ENCODE measurements at places on chromosomes 3 and 15.

DNA sequence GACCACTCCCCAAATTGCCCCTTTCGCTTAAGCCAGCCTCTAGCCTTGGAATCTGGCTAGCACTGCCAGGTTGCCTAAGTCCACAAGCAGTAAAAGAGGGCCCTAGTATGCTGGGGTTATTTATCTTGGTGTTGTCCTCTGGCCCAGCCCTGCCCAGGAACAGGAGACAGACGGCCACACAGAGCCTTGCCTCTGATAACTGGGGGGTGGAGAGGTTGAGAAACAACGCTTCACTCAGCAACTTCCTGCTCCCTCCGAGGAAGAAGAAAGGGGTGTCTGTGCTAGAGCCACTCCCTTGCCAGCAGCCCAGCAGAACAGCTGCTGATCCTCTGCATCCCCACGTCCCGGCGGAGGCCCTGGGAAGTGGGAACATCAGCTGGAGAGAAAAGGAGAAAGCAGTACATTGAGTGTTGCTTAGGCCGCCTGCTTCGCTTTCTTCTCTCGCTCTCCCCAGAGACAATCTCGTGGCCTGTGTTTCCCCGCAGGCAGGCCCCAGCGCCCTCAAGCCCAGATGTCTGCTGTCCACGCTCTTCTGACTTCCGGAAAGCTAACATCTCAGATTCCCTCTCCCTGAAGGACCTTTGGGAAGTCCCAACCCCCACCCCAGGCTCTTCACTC lies 22.6 kb upstream of the C3orf70 start:
- no peaks in the 10 kb centered on the region for H3K27me3 ChIP-seq
- H3K27ac ChIP-seq = peak overlapping the region; percentile 91
- H3K4me1 ChIP-seq = peaks cover 16% of the 10 kb centered on the region
- DNase-seq = peak; percentile 73

DNA sequence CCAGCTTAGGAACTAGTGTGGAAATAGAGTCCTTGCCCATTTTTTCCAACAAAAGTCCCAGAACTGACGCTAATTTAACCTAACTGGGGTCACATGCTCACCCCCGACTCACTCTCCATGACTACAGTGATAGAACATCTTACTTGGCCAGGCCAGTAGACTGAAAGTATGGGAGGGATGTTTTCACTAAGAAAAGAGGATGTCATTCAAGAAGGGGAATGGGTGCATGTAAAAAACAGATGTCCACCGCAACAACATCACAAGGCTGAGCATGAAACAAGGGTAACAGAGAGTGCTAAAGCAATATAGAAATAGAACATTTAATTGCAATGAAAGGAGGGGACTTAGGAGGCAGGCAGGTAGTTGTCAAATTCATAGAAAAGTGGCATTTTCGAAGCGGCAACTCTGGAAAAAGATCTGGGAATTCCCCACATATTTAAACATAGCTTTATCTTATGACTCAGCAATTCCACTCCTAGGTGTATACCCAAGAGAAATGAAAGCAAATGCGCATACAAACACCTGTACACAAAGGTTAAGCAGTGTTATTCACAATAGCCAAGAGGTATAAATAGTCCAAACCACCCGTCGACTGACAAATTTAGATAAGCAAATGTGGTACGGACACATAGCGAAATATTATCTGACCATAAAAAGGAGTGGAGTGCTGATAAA lies 41.1 kb upstream of the UBE2E2 start:
- DNase-seq = no peak
- no peaks in the 10 kb centered on the region for H3K36me3 ChIP-seq
- H3K4me1 ChIP-seq = no peaks in the 10 kb centered on the region
- H3K27me3 ChIP-seq = no peaks in the 10 kb centered on the region
- no peak overlapping the region for H3K4me3 ChIP-seq

- H3K36me3 ChIP-seq = no peaks in the 10 kb centered on the region
- DNase-seq = no peak
- H3K4me3 ChIP-seq = no peak overlapping the region
- H3K27ac ChIP-seq = no peak overlapping the region
- H3K4me1 ChIP-seq = peaks cover 3% of the 10 kb centered on the region
- H3K27me3 ChIP-seq = no peaks in the 10 kb centered on the region
These were observed 152.5 kb downstream of the MEX3B start for GRCh38 chr15:81893182-81893835.

GRCh38 chr3:194879126-194879877 lies 193.6 kb downstream of the FAM43A start:
- peaks cover 20% of the 10 kb centered on the region for H3K4me1 ChIP-seq
- no peak for DNase-seq
- H3K4me3 ChIP-seq = no peak overlapping the region
- no peaks in the 10 kb centered on the region for H3K27me3 ChIP-seq

DNA sequence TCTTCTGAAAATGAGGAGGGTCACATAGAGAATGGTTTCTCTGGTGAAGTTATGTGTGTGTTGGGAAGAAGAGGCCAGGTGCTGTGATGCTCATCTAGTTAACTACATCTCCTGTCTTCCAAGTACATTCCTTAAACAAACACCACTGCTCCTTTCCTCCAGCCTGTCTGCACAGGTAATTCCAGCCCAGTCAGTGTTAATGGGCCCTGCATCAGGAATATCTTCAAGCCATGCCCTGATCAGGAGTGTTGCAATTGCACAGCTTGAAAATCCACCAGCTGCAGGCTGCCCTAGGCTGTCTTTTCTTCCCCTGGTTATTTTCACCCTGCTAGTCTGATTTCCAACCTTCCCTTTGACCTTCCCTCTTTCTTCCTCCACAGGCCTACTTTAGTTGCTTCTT lies 41.9 kb upstream of the LMOD3 start:
- H3K27ac ChIP-seq = no peak overlapping the region
- no peaks in the 10 kb centered on the region for H3K27me3 ChIP-seq
- no peak overlapping the region for H3K4me3 ChIP-seq

Measured in hepatocyte (in vitro differentiated cells).